Smooth muscle cell of bladder (primary cell): ENCODE measurements at places on chromosomes 3 and 15. TPM values are rescaled to one million over a fixed set of nuclear protein-coding genes. Genes with fewer than 3 reads are reported as not detected.

The DUSP7 gene
- 4.1 and 5.8 TPM in 2 replicates for total RNA-seq

The TTC21A gene
- 1.8 and 3.6 TPM in 2 replicates for total RNA-seq

The SQOR gene
- total RNA-seq: 96.5 and 226 TPM in 2 replicates

The SCN11A gene
- under 0.01 TPM in 2 replicates for total RNA-seq

The FBXO40 gene
- total RNA-seq: not detected in 2 replicates

The TMEM207 gene
- not detected in 2 replicates for total RNA-seq

The VPS39 gene
- 38.5 and 51.4 TPM in 2 replicates for total RNA-seq

The STX19 gene
- total RNA-seq: not detected in 2 replicates

The IQCH gene
- total RNA-seq: 3.2 and 3.3 TPM in 2 replicates

The EPHB1 gene
- 0.28 and 0.74 TPM in 2 replicates for total RNA-seq

The RABL3 gene
- total RNA-seq: 12.1 and 18.8 TPM in 2 replicates

The SERPINI2 gene
- not detected in 2 replicates for total RNA-seq

The AADAC gene
- 11.3 and 16.1 TPM in 2 replicates for total RNA-seq

The CAPN7 gene
- total RNA-seq: 24.5 and 33.4 TPM in 2 replicates
